Stimulated activated CD8-positive, alpha-beta memory T cell treated with anti-CD3 and anti-CD28 coated beads, Interleukin-4, amount 100 ng/mL, for 1 hour (primary cell): ENCODE measurements at places on chromosomes 1 and 21.
A peak's percentile ranks its signal among the peaks of the same experiment; 100 is the strongest.

- DNase-seq: no peak
Observed at GRCh38 chr1:23598424-23598823, 39.1 kb upstream of the ID3 start.

DNA sequence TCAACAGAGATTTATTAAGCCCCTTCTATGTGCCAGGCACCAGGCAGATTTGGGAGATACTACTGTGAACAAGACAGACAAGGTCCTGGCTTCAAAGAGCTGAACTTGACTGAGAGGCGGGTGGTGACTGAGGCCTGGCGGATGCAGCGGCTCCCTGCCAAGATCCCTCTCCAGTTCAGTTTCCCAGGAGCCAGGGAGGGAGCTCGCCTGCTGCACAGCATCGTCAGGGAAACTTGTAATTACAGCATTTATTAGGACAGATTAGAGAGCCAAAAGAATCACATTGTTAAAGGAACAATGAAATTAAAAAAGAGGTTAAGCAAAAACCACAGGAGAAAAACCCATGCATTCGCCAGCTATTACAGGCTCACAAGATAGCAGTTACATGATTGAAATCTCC is 55.3 kb downstream of the ETS2 start:
- DNase-seq: no peak

- DNase-seq: no peak
Observed at GRCh38 chr1:15282810-15283474, 35.9 kb downstream of the FHAD1 start.

- DNase-seq: peak; percentile 22
Observed at GRCh38 chr1:54121482-54122134, 31.2 kb downstream of the CDCP2 start.

- no peak for DNase-seq
Observed at GRCh38 chr1:192448026-192448578, 127.5 kb upstream of the RGS1 start.

DNA sequence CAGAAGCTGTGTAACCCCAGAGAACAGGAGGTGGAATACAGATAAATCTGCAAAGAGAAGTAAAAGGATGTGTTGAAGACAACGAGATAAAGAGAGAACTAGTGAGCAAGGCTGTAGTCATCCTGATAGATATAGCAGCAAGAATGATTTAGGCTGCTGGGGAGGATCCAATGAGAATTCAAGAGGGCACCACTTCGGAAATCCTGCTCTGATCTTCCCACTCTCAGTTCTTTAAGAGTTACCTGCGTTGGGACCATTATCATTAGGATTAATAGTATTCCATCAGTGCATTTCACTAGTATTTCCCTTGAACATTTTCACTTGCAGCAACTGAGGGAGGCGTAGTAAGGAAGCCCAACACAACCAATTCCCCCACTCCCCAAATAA is at the start of gene BRINP3:
TSS of gene BRINP3 (minus strand) at position 103 of the 387 bp plus-strand sequence.
- DNase-seq: no peak

GRCh38 chr1:236938760-236939159 is 65.5 kb downstream of the MT1HL1 start:
- DNase-seq: no peak
